ENCODE measurements at places on chromosomes 16 and 17. TPM values are rescaled to one million over a fixed set of nuclear protein-coding genes. Genes with fewer than 3 reads are reported as not detected.

DNA sequence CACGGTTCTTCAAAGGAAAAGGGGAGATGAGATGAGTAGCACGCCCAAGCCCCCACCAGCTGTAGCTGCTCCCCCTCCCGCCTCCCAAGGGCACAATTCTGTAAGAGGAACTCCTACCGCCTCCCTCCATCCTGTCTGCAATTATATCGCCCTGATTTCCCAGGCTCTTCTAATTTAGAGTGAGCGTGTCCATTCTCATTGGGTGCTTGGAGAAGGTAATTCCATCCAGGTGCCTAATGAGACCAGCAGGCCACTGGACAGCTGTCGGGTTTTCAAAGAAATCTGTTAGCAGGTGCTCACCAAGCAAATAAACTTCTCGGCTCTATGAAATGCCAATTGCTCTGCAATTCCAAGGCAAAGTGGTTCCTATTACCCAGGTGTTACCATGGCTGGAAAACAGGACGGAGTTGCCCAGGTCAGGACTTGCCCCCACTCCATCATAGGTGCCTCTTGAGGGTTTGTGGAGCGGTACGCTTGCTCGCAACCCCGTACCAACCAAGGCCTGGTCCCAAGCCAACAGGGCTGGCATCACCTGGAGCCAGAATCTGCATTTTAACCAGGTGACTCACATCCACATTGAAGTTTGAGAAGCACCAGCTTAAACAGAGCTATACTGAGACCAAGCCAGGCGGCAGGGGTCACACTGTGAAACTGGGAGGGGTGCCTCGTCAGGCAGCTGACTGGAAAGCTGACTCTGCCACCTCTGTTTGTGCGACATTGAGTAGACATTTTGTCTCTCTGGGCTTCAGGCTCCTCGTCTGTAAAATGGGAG lies 16.5 kb upstream of the MEAK7 start:
- no peak overlapping the region for H3K4me3 ChIP-seq
- peaks cover 7% of the 10 kb centered on the region for H3K4me1 ChIP-seq
- no peak for DNase-seq

DNA sequence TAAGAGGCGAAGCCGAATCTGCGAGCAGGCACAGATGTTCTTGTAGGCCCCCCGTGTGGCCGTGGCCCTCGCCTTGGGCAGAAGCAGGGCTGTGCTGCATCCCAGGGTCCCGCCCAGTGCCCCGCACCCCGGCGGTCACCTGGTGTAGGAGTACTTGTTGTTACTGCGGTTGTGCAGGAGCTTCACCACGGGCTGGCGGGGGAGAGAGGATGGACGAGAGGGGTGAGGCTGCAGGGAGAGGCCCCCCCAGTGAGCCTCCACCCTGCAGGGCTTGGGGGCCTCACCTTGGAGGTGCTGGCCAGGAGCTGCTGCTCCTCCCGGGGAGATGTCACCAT lies 11.4 kb downstream of the ASPHD1 start:
- no peaks in the 10 kb centered on the region for H3K36me3 ChIP-seq
- no peak overlapping the region for H3K4me3 ChIP-seq
- DNase-seq, result no peak
- H3K27ac ChIP-seq, result no peak overlapping the region
- peaks cover 19% of the 10 kb centered on the region for H3K4me1 ChIP-seq
- H3K27me3 ChIP-seq, result no peaks in the 10 kb centered on the region

DNA sequence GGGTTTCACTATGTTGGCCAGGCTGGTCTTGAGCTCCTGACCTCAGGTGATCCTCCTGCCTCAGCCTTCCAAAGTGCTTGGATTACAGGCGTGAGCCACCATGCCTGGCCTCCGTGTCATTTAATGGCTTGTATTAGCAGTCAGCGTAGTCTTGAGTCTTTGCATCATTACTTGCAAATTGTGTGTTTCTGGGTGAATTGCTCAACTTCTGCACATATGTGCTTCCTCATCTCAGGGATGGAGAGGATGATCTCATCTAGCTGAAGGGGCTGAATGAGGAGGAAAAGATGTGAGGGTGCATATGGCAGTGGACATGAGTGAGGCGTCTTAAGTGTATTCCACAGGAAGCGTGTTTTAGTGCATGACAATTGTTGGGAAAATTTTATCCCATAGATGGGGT lies 155.8 kb downstream of the SNX29 start:
- H3K4me1 ChIP-seq, result peaks cover 4% of the 10 kb centered on the region
- no peak for DNase-seq
- no peaks in the 10 kb centered on the region for H3K36me3 ChIP-seq
- no peak overlapping the region for H3K27ac ChIP-seq
- no peak overlapping the region for H3K4me3 ChIP-seq

- no peaks in the 10 kb centered on the region for H3K36me3 ChIP-seq
- no peaks in the 10 kb centered on the region for H3K27me3 ChIP-seq
- H3K4me1 ChIP-seq, result no peaks in the 10 kb centered on the region
Measured at GRCh38 chr17:51541215-51541614, 280.9 kb downstream of the UTP18 start.

- H3K36me3 ChIP-seq, result peaks cover 48% of the 10 kb centered on the region
- peak overlapping the region; percentile 96 for H3K27ac ChIP-seq
- no peak for DNase-seq
- no peaks in the 10 kb centered on the region for H3K27me3 ChIP-seq
Measured at GRCh38 chr17:43531082-43531378, 15.1 kb downstream of the ETV4 start.

DNA sequence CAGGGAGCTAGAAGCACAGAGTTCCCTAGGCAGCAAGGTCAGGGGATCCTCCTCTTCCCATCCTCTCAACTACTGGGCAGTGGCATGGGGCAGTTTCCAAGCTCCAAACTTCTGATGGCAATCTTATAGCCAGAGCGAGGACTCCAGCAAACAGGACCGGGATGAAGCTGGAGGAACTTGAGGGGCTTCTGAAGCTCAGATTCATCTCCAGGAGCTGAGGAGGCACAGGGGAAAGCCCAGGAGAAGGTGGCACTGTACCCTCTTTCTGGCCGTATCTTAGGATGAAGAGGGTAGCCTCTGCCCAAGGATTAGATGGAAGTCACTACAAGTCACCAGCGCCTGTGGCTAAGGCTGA lies 50.0 kb upstream of the RPL38 start:
- no peak overlapping the region for H3K27ac ChIP-seq
- no peaks in the 10 kb centered on the region for H3K27me3 ChIP-seq
- no peaks in the 10 kb centered on the region for H3K36me3 ChIP-seq
- no peaks in the 10 kb centered on the region for H3K4me1 ChIP-seq

GRCh38 chr16:57713596-57713995 lies 19.0 kb downstream of the DRC7 start:
- no peak for DNase-seq
- H3K4me3 ChIP-seq, result no peak overlapping the region
- no peaks in the 10 kb centered on the region for H3K36me3 ChIP-seq
- no peaks in the 10 kb centered on the region for H3K27me3 ChIP-seq

Gene OR2C1
- not detected for total RNA-seq

Gene SLFN11
- total RNA-seq, result not detected

Gene FBXW10B
- total RNA-seq, result 0.24 TPM

Gene SRCIN1
- total RNA-seq, result 0.90 TPM

Gene VMO1
- total RNA-seq, result not detected
